Smooth muscle cell of the brain vasculature (primary cell): ENCODE measurements at places on chromosomes 5 and 9.

DNA sequence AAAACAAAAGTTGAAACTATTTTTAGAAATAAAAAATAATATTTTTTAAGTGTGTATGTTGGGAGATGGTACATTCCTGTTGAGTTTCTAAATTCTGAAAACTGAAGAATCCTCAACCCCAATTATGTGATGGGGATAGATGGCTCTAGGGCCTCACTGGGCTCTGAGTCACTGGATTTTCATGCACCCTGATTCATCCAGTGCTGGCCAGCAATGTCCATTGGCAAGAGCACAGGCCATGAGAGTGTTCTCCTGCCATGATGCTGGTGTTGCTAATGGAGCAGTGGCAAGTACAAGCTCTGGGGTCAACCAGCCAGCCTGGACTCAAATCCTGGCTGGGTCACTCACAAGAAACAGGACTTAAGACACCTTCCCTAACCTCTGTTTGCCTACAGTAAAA, 23.3 kb downstream of the SMIM23 start:
- DNase-seq, result no peak

DNA sequence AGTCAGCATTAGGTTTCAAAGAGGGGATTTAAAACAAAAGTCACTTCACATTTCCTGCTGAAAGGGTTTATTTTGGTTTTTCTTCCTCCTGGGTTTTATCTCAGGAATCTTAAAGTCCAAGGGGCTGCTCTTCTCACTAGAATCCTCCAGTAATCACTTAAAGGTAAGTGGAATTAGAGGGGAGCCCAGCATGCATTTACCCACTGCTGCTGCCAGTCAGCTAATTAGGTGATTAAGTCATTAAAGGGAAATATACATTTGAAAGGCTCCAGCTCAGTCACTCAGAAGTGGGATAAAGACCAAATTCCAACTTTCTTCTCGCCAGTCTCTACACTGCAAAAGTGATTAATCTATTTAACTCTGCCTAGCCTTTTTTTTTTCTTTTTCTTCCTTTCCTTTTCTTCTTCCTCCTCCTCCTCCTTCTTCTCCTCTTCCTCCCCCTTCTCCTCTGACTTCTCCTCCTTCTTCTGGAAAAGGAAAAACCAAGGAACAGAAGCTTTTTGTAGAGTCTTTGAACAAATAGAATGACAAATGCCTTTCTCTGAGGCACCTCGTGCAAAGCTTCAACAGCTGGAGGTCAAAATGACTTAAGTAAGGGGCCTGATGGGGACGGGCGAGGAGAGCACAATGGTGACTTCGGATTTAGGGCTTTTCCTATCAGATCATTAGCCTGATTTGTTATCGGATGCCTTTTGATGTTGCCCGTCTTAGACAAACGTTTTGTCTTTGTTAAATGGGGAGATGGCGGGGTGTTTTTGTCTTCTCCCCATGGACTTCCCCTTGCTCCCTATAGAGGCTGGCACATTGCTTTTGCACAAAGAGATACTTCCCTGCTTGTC, 617.6 kb downstream of the IRX1 start:
- no peak for DNase-seq

DNA sequence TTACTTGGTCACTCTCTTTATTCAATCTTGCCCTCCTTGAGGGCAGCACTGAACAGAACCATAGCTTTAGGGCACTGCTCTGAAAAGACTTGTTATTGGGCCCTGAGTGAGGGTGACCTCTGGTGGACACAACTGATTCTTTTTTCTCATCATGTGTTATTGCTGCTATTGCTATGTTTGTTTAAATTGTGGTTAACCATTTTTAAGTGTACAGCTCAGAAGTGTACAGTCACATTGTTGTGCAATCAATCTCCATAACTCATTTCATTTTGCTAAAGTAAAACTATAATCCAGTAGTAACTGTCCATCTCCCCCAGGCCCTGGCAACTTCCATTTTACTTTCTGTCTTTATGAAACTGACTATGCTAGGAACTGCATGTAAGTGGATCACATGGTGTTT, 351.1 kb upstream of the RIOK2 start:
- peak; percentile 73 for DNase-seq

- DNase-seq, result no peak
Measured at GRCh38 chr5:122312591-122313406, 762 bp downstream of the SNCAIP start.

DNA sequence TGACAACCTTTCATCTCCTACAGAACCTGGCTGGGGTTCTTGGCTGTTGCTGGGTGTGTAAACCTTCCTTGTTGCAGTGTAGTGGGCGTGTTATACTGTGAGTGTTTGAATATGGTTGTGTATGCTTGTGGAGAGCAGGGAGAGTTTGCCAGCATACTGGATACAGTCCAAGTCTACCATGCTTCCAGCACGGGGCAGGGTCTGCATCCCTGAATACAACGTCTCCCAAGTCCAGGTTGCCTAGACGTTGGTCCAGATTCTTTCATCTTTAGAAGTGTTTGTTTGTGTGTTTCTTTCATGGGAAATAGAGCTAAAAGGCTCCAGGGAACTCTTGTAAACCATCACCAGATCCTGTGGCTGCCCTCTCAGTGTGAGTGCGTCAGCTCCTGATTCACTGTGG, 46.4 kb downstream of the SYK start:
- DNase-seq, result peak; percentile 65

DNA sequence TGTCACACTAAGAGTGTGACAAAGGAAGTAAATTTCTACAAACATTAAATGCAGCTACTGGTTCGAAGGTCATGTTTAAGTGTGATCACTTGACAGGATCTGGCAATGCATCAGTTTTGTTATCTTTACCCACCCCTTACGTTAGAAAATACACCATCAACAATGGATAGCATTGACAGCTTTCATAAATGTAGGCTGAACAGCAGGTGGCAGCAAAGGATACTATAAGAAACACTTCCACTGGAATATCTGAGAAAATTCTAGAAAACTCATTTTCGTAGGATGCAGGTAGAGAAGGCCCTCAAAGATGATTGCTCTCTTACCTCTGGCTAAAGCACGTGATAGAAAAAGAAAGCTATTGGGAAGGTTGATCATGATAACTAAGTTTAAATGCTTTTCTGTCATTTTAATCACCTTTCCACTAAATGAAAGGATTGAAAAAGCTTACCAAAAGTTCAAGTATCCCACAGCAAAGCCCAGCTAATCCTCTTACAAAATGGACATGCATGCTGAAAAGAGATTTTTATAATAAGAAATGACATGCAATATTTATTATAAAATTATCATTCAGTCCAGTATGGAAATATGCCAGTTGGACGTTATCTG, 292.5 kb downstream of the PARP8 start:
- DNase-seq, result peak; percentile 10

DNA sequence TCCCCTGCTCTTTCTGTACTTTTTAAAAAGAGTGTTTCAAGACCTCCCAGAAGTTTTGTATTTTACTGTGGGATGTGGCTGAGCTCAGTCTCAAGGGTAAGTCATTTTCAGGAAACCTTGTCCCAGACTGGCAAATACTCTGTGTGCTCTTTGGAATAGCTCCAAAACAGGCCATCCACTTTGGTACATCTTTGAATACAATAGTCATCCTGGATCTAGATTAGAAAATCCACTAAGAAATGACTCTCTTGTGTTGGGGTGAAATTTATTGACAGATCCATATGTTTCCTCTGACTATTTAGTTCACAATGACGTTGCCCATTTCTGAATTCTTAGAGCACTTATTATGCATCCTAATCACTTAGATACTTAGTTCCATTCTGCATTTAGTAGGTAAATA, 95.2 kb downstream of the PLCXD3 start:
- no peak for DNase-seq

GRCh38 chr9:101590901-101591300, 3.9 kb downstream of the PPP3R2 start:
- no peak for DNase-seq
